ENCODE measurements at places on chromosomes 7 and 10.

DNA sequence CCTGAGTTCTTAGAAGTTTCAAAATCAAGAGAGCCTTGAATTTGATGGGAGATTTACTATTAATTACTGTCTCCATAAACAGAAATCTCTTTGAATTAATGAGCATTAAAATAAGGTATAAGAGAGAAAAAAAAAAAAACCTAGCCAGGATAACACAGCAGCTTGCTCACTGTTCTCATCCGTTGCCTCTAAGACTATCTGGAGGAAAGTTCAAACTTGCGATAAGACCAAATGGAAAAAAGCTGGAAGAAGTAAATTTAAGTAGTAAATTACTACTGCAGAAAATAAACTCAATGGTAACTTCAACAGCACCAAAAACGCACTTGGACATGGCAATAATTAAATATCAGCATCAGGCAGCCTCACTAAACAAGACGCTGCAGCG, 36.7 kb downstream of the GNA12 start:
- DNase-seq: no peak

DNA sequence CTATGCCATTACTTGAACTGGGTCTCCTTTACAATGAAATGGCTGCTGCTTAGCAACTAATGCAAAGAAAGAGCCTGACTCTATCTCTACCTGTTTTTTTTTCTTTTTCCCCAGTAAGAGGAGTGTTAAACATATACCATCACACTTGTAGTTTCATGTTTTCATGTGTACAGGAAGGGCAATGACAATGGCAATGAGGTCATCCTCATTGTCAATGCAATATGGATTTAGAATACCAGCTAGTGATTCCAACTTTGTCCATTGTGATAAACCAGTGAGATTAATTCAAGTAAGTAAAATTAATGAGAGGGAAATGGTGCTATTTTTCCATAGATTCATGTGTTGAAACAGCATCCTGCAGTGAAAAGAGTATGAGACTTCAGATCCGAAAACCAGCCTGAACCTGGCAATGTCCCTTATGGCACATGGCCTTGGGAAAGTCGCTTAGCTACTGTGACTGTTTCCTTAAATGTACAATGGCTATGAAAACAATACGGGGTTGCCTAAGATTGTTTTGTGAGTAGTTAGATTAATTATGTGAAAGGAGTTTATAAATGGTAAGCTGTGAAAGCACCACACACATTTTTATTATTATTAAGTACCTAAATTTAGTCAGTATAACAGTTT, 11.2 kb downstream of the DGKI start:
- no peak for DNase-seq

DNA sequence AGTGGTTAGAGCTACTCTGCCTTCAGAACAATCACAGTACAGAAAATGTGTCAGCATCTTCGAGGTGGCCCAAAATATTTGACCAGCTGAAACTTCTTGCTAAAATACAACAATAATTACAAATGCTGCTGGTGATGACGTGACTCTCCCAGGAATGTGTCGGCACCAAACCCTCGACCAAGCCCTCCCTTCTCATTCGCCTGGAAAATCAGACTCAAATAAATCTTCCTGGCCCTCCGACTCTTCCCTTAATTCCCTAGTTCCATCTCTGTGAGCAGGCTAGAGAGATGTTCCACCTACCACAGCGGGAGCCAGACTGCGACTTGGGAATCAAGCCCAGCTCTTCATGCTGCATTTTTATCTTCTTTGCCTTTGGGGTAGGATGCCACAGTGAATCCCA, 4.1 kb downstream of the PRSS2 start:
- DNase-seq: no peak

DNA sequence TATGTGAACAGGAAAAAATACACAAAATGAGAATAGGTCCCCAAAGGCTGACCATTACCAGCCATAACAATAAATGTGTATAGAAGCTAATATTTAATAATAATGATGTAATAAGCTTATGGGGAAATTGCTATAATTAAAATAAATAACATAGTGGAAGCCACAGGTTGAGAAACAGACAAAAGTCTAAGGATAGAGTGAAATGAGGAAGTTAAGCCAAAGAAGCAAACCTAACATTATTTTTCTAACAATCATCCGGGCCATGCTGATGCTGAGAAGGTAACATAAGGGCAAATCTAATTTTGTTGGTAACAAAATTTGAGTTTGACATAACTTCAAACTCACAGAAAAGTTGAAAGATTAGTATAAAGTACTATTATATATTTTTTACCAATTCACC, 115.9 kb downstream of the MICU1 start:
- DNase-seq: no peak

GRCh38 chr7:149171892-149172533, 23.3 kb upstream of the ZNF282 start:
- no peak for DNase-seq

- no peak for DNase-seq
These were observed 78.8 kb upstream of the MDFIC start for GRCh38 chr7:114843102-114843501.

GRCh38 chr7:92150450-92151017, 16.3 kb upstream of the CYP51A1 start:
- DNase-seq: no peak

- DNase-seq: no peak
These were observed 64.5 kb upstream of the NFE2L3 start for GRCh38 chr7:26087321-26088091.

DNA sequence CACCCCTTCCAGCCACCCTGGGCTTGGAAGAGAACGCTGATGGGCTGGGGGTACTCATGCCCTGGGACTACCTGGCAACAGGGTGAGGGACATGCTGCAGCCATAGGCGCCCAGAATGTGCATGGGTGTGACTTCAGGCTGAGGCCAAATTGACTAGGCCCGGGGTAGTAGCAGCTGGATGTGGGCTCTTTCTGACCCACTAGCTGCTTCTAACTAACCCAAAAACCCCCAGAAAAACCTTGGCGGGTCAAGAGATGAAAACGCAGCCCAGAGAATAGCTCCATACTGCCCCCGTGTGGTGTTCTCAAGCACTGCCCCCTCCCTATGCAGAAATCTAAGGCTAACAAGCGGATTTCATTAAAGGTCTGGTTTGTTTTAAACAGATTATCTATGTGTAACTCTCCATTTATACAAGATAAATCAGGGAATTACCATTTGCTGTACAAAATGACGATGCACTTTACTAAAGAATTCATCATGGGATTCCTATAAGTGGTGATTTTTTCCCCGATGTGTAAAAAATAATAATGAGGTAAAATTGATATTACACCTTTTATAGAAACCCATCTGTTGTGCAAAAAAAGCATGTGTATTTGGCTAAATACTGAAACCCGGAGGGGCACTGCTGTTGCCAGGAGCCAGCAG, 4.2 kb downstream of the SMARCD3 start:
- DNase-seq: no peak

DNA sequence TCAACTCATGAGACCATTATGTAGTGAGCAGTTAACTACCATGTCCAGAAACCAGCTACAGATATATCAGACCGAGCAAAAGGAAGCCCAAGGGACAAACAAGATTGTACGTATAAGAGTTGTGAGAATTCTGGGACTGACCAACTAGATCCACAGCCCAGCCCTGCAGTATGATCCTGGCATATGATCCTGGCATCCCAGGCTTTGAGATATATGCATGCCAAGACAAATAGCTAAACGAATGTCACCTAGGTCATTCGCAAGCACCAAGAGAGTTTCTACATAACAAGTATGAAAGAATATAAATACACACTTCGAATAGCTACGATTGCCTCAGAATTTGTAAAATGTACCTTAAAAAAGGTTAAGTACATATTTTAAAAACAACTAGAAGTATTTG, 56.4 kb upstream of the PMPCB start:
- DNase-seq: no peak

DNA sequence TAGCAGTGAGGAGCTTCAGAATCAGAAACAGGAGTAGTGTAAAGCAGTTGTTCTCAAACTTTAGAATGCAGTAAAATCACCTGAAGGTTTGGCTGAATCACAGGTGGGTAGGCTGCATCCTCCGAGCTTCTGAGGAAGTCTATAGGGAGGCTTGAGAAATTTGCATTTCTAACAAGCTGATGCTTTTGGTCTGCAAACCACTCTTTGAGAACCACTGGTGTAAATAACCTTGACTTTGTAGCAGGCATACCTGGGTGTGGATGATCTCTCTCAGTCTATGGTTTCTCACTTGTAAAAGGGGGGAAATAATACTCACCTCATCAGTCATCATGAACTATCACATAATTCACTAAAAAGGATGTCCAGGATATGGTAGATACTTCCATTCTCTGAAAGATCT, 118.1 kb downstream of the SRI start:
- DNase-seq: no peak

DNA sequence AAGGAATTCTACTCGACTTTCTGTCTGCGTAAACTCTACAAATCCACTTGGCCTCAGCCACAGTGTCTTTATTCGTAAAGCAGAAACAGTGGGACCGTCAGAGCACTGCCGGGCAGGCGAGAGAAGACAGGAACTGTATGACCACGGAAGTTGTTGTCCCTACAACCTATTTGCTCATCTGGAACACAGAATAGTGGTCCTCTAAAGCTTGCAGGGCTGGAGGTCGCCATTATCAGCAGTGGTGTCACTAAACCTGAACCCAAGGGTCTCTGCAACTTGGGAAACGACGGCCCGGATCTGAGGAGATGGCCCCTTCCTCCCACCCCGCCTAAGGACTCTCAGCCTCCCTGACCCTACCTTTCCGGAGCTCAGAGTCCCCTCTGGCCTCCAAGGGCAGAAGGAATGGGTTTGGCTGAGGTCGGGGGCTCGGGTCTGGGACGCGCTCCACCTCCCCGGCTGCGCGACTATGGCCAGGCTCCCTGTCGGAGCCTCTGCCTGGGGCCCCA, 442 bp downstream of the STYXL1 start:
- no peak for DNase-seq

GRCh38 chr10:75910032-75910431, 478.6 kb downstream of the LRMDA start:
- DNase-seq: no peak

- DNase-seq: no peak
These were observed 31.7 kb upstream of the DNMBP start for GRCh38 chr10:100041306-100042002.

- no peak for DNase-seq
These were observed 207.6 kb downstream of the FRMD4A start for GRCh38 chr10:14123139-14123538.

- DNase-seq: no peak
These were observed 220.2 kb downstream of the JAZF1 start for GRCh38 chr7:27960415-27960814.

DNA sequence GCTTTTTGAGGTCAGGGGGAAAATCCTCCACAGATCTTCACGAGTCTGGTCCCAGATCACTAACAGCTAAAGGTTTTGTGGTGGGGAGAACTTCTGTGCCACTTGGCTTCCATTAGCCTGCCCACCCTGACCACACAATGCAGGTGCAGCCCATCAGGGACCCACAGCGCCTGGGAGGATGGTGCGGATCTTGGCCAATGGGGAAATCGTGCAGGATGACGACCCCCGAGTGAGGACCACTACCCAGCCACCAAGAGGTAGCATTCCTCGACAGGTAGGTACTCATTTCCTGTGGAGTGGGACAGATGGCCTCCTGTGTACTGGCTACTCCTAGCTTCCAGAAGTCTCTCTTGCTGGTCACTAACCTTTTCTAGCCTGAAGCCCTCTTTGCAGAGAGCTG, 1.5 kb downstream of the FAM241B start:
- no peak for DNase-seq

GRCh38 chr7:36966636-36967035, 242.3 kb upstream of the AOAH start:
- no peak for DNase-seq

GRCh38 chr10:35889971-35890675, 248.0 kb upstream of the FZD8 start:
- DNase-seq: no peak

DNA sequence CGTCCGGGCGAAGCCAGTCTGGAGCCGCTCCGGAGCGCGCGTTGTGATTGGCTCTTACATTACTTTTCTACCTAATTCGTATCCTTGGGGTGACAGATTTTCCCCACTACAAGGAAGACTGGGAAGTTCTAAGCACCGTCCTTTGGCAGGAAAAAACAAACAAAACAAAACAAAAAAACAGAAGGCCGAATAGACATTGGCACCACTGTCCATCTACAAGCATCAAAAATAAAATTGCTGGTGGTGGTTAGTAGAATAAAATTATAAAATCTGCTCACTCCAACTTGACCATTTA, 651 bp upstream of the SKAP2 start:
- DNase-seq: no peak

DNA sequence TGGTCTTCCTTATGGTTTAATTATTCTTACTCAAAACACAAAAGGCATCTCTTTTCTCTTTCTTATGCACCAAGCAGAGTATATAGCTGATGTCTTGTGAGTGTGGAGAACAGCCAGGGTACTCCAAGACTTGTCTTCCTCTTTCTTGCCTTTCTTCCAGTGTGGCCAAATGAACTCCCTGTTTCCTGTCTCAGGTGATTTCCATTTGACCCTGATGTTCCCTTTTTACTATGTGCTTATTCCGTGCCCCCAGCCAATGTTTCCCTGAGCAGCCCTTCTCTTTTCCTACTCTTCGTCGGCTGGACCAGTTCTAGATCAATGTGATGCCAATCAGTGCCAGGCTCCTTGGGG, 12.6 kb downstream of the OR9A4 start:
- no peak for DNase-seq

DNA sequence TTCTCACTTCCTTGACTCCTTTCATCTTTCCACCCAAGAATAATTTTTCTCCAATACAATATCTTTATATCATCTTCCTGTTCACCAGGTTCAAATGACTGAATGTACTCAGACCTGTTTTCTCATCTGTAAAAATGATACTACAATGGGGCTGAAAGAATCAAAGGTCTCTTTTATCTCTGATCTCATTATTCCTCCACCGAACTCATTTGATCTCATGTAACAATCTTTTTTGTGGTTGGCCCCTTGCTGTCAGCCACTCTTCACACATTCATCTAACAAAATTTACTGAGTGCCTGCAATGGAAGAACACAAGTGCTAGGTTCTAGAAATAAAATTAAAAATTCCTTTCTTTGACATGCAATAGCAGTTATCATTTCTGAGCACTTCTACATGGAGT, 65.0 kb downstream of the GRM8 start:
- DNase-seq: no peak

DNA sequence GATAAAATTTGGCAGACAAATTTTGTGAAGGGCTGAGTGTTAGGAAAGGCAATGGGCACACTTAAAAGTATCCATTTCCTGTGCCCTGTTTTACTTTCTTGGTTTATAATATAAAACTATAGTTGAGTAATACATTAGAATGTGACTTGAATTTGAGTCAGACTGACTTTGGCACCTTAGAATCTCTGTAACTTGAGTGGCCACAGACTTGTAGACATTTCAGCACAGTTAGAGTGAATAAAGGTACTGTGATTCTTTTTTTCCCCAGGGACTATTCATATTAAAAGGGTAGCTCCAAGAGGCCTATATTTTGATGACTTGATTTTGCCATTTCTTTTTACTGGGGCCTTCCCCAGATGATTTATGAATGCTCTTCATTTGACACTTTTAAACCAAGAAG, 22.4 kb downstream of the GBF1 start:
- DNase-seq: no peak

GRCh38 chr10:45819552-45819951, 27.7 kb downstream of the AGAP4 start:
- DNase-seq: no peak
